Small intestine (tissue), 16 donors: ENCODE measurements at places on chromosomes 3 and 15.

- DNase-seq: no peak
Measured at GRCh38 chr3:131390331-131390730, 8.8 kb downstream of the NUDT16 start.

DNA sequence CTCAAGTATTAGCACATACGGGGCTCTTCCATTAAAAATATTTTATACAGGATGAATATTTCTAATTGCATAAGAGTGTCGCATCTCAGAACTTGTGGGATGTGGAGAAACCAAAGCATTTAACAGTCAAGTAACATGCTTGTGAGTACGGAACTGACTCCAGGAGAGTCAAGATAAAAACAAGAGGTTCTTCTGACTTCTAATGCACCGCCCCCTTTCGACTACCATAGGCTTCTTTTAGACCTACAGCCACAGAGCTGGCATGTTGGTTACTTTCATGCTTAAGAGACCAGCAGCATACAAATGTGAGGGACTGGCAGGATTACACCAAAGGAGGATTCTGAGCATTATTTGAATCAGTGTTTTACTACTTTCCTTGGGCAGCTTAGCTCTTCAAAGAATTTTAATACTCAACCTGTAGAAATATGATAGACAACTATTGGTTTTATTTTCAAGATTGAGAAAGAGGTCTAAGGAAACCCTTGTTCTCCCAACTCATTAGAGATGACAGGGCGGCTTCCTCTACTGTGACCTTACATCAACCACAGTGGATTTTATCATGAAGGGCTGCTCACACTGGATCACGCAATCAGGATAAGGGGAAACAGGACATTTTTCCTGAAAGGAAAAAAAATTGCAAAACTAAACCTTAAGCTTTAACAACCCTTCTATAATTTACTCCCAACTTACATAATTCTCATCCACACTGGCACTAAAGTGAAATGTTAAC is 14.0 kb downstream of the ETV5 start:
- no peak for DNase-seq

DNA sequence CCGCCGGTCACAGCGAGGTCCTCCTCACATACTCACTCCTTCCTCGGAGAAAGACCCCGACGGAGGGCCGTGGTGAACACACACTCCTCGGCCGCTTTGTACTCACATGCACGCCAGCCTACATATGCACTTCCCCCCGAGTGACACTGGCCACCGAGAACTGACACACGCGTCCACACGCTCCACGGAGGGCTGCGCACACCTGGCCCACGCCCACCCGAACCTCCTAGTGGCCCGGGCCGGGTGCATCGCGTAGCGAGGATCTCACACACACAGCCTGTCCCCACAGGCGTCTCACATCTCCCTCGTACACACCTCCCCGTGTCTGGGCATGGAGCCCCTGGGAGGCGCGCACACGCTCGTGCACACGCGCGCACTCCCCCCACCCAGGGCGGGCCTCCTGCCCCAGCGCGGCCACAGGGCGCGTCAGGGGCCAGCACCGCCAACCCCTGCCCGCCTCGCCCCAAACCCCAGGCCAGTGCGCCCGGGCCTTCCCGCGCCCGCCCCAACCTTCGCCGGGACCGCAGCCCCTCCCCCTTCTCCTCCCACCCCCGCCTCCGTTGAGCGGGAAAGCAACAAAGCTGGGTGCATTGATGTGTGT is 411 bp upstream of the C3orf70 start:
- no peak for DNase-seq

- peak; percentile 42 for DNase-seq
Measured at GRCh38 chr3:15512166-15512565, 9.3 kb downstream of the COLQ start.

DNA sequence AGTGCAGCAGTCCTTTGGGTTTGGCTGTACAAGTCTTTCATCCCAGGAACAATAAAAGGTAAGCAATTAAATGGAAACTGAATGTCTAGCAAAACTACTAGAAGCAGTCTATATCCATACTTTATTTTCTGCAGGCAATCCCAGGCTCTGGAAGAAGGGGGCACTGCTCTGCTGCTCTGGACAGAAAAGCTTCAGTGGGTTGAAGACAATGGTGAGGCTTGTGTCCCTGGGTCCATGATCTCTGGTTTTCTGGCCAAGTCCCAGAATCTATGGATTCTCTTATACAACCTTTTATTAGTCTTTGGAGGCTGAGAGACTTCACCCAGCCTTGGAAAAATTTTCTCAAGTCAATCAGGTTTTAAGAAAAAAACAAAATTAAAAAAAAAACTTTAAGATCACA is 35.6 kb downstream of the SCAP start:
- DNase-seq: no peak

GRCh38 chr3:5709714-5710113 is 522.2 kb downstream of the EDEM1 start:
- no peak for DNase-seq

DNA sequence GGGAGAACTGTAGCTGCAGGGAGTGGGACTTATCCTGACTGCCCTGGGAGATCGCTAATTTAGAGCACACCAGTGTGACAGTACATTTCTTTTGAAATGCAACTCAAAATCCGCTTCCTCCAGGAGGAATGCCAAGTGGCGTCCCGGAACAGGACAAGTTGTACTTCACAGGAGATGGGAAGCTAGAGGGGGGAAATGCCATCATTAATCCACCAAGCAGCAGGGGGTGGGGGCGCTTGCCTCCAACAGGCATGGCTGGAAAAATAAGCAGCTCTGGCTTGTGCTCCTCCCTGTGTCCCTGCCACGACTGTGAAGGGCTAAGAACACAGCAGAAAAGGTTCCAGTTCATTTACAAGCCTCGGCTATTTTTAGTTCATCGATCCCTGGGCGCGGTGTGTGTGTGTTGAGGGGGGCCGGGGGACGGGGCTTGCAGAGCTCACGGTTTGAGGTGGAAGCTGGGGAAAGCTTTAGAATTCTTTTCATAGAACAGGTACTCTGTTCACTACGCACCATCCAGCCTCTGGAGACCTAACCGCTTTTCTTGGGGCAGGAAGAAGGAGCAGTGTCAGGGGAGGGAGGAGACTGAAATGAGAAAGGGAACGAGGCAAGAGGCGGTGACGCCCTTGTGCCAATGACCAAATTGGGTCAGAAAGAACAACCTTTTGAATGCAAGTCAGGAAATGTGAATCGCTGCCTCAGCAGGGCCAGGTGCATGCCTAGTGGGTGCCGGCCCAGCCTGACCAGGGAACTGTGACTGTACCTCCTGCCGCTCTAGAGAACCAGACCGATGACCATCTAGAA is 51.8 kb upstream of the DGKG start:
- DNase-seq: peak; percentile 41

- peak; percentile 25 for DNase-seq
Measured at GRCh38 chr3:127339928-127340861, 52.3 kb upstream of the PRR20G start.

GRCh38 chr15:42603978-42604377 is 28.6 kb downstream of the STARD9 start:
- no peak for DNase-seq

DNA sequence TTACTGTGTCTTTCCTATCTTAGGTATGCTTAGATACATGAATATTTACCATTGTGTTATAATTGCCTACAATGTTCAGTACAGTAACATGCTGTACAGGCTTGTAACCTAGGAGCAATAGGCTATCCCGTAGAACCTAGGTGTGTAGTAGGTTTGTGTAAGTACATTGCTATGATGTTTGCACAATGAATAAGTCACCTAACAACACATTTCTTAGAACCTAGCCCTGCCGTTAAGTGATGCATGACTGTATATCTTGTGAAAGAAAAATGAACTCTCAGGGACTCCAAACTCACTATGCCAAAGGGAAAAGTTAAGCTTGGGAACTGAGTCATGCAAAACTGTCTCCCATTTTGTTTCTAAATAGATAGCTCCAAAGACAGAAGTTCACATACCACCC is 91.5 kb upstream of the ACP3 start:
- DNase-seq: no peak

DNA sequence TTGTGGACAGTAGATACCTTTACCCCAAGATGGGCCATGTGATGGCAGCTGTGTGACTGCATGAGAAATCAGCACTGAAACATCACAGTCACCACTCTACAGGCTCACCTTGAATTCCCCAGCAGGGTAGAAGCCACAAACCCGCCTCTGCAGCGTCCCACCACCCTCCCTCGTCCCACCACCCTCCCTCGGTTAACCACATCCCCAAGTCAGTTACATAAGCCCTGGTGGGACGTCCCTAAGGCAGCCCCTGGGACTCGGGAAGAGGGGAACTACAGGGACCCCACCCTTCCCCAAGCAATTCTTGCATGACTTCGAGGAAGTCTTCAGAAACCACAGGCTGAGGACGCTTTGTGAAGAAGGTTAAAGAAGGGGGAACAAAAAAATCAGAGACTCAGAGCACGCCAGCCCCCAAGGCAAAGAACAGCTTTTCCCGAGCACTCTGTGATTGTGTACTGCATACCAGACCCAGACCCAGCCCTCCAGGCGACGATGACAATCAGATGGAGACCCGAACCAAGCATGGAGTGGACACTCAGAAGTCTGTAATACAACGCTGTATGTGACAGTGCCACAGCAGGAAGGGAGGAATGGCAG is 60.5 kb downstream of the SH3BP5 start:
- DNase-seq: no peak

GRCh38 chr3:187997490-187997889 is 156.5 kb upstream of the LPP start:
- no peak for DNase-seq

GRCh38 chr15:74504836-74505235 is 36.2 kb upstream of the ARID3B start:
- DNase-seq: no peak

GRCh38 chr3:69669070-69669469 is 70.2 kb upstream of the MITF start:
- no peak for DNase-seq

DNA sequence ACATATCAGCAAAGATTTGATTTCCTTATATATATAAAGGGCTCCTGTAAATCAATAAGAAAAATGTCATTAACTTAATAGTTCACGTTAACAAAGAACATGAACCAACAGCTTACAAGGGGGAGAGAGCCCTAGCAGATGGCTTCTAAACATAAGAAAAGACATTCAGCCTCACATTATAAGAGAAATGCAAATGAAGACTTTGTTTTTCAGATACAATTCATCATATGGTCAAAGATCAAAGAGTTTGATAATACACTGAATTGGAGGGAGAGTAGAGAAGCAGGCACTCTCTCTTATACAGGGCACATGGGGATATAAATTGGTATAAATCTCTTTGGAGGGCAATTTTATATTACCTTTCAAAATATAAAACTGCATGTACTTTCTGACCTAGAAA is 21.1 kb downstream of the RBP2 start:
- no peak for DNase-seq

GRCh38 chr3:144265542-144266100 is 294.0 kb downstream of the DIPK2A start:
- DNase-seq: no peak

DNA sequence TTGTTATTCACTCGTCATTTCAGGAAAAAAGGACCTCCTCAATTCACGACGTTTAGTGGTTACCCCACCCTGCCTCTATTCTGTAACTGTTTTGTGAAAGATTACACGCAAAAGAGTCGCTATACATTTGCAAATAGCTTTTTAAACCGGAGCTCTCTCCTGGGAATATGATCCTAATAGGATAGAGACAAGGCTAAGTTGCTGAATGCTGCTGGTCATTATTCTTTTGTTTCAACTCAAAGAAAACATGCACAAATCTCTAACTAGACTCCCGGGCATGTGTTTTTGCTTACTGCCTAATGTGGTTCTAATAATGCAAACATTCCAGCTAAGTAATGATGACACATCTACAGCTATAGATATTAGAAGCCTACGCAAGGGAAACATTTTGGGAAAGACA is 214.6 kb upstream of the MDFIC2 start:
- DNase-seq: no peak

- DNase-seq: peak; percentile 13
Measured at GRCh38 chr15:81859737-81860516, 185.9 kb downstream of the MEX3B start.

DNA sequence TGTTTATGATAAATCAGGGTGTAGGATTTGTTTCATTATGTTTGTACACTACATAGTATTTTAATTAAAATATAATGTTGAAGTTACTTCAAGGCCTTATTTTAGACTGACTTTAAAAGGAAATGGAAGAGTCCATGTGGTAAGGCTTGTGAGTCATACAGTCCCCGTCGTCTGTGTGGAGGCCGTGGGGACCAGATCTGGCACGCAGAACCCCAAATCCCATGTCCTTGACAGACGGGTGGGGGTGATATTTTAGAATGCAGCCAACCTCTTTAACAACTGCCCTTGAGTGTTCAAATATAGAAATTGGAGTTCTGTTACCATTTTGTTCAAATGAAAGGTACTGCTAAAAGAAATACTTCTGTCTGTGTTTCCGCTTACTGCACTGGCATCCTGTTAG is 35.8 kb downstream of the ABHD17C start:
- no peak for DNase-seq

GRCh38 chr3:47073685-47074084 is 90.2 kb downstream of the SETD2 start:
- no peak for DNase-seq

DNA sequence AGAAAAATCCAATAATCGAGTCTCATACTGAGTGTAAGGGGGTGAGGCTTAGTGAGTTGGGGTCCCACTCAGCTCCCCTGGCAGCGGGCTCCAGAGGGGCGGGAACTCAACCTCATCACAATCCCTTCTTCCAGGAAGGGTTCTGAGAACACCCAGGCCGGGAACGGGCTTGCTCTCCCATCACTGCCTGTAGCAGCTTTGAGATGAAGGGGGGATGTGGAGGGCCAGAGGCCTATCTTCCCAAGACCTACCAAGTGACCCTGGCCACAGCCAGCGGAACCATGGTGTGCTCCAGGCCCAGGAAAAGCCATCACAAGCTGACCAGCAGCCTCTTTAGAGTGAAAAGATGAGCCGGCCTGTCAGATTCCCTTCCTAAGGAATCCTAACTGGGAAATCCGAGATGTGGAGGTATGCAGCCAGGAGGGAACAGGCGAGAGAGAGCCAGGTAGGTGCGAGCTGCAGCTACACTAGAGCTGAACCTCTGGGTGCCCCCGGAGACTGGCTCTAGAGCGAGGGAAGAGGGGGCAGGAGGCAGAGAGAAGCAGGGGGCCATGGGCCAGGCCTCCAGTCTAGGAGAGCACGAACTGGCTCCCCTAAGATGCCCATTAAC is 18.5 kb downstream of the GRAMD2A start:
- no peak for DNase-seq

DNA sequence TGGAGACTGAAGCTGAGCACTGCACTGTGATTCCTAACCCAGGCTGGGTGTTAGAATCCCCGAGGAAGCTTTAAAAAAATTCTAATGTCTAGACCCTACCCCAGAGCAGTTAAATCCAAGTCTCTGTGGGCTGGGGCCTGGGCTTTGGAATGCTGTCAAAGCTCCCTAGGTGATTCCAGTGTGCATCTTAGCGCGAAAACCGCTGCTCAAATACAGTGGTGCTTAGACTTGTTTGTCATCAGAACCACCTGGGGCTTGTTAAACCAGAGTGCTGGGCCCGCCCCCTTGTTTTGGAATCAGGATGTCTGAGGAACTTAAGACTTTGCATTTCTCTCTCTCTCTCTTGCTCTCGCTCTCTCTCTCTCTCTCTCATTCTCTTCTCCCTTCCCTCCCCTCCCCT is 20.7 kb downstream of the RHCG start:
- no peak for DNase-seq
